Activated B cell treated with CpG ODN at 0.5 μM for 24 hours (primary cell): ENCODE measurements at places on chromosomes 5 and 9. TPM values are rescaled to one million over a fixed set of nuclear protein-coding genes. Genes with fewer than 3 reads are reported as not detected.

The GLDC gene
- total RNA-seq: 2.3 and 2.6 TPM in 2 replicates

DNA sequence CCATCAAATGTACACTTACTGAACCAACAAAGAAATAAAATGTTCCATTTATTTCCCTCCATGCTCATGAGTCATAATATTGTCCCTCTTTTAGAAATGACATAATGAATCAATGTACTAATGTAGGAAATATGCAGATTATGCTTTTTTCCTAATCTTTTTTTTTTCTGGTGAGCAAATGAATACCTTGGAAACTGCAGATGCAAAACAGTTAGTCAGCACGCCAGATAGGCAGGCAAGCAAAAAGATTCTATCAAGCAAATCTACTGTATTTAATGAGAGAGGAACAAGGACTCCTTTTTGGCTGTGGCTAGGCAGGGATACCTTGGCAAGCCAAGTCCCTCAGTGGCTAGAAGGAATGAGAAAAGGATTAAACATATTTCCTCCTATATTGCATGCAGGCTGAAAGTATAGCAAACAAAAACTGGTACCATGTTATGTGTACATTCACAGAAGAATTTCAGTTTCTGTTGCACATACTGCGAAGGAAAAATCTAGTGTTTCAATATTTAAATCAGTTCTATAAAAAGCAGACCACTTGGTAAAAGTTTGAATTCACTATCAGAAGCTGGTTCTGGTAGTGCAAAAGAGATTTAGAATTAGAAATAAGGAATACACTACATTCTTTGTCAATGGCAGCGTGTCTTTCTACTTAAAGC is 605.4 kb downstream of the TLE1 start:
- H3K4me3 ChIP-seq: no peak overlapping the region
- H3K27ac ChIP-seq: no peak overlapping the region
- H3K4me1 ChIP-seq: peaks cover 4% of the 10 kb centered on the region
- no peaks in the 10 kb centered on the region for H3K27me3 ChIP-seq

The FAM81B gene
- not detected in 2 replicates for total RNA-seq

DNA sequence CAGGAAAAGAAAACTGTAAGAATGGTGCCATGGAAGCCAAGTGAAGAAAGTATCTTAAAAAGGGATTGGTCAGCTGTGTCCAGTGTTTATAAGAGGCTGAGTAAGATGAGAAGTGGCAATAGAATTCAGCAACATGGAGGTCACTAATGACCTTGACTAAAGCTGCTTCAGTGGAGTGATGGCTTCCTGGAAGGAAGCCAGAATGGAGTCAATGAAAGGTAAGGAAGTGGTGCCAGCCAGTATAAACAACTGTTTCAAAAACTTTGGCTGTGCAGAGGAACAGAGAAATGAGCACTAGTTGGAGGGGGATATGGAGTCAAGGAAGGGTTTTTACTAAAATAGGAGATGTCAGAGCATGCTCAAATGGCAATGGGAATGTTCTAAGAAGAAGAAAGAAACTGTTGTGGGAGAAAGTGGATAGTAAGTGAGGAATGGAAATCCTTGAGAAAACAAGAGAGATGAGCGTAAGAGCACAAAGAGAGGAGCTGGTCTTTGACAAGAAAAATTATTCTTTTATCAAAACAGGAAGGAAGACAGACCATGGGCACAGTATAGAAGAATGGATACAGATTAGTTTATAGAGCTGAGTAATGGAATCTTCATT is 11.1 kb upstream of the NRG2 start:
- no peaks in the 10 kb centered on the region for H3K4me1 ChIP-seq
- no peak for DNase-seq
- H3K27me3 ChIP-seq: peaks cover 12% of the 10 kb centered on the region
- no peak overlapping the region for H3K27ac ChIP-seq

DNA sequence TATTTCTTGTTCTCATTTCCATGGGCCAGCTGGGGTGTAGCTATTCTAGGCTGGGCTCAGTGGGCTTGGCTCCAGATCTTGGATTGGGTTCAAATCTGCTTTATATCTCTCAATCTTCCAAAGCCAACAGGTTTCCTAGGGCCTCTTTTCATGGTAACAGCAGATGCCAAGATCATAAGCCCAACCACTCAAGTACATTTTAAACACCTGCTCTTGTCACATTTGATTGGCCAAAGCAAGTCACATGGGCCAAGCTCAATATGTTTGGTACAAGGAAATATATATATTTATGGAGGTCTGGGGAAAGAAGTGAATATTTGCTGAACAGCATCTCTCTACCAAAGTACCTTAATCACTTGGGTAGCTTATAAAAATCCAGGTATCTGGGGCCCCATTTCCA is 49.5 kb downstream of the MRRF start:
- no peak overlapping the region for H3K4me3 ChIP-seq
- H3K4me1 ChIP-seq: no peaks in the 10 kb centered on the region
- no peaks in the 10 kb centered on the region for H3K27me3 ChIP-seq
- DNase-seq: no peak

DNA sequence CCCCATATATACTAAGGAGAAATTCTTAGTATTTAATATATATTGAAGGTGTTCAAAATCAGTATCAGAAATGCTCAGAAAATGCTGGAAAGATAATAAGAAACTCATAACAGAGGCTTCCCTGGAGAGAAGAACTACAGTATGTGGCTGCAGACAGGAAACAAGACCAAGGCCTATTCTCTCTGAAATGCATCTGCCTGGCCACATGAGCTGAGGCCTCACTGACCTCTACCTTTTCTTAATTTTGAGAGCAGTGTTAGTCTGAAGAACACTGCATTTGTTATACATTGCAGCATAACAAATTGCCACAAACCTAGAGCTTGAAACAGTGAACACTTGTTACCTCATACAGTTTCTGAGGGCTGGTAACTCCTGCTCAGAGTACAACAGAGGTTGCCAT is 133.4 kb upstream of the SPEF2 start:
- peaks cover 2% of the 10 kb centered on the region for H3K4me1 ChIP-seq
- no peaks in the 10 kb centered on the region for H3K36me3 ChIP-seq
- no peak overlapping the region for H3K27ac ChIP-seq

- no peak overlapping the region for H3K27ac ChIP-seq
- H3K36me3 ChIP-seq: no peaks in the 10 kb centered on the region
- no peaks in the 10 kb centered on the region for H3K4me1 ChIP-seq
- no peaks in the 10 kb centered on the region for H3K27me3 ChIP-seq
- DNase-seq: no peak
Observed at GRCh38 chr9:116420993-116421538, 266.0 kb upstream of the TRIM32 start.

The GRM6 gene
- total RNA-seq: not detected in 2 replicates

GRCh38 chr9:129160712-129161533 is 17.1 kb downstream of the IER5L start:
- no peaks in the 10 kb centered on the region for H3K4me1 ChIP-seq
- H3K4me3 ChIP-seq: no peak overlapping the region
- H3K27ac ChIP-seq: no peak overlapping the region
